ENCODE measurements at places on chromosomes 7 and 10.

DNA sequence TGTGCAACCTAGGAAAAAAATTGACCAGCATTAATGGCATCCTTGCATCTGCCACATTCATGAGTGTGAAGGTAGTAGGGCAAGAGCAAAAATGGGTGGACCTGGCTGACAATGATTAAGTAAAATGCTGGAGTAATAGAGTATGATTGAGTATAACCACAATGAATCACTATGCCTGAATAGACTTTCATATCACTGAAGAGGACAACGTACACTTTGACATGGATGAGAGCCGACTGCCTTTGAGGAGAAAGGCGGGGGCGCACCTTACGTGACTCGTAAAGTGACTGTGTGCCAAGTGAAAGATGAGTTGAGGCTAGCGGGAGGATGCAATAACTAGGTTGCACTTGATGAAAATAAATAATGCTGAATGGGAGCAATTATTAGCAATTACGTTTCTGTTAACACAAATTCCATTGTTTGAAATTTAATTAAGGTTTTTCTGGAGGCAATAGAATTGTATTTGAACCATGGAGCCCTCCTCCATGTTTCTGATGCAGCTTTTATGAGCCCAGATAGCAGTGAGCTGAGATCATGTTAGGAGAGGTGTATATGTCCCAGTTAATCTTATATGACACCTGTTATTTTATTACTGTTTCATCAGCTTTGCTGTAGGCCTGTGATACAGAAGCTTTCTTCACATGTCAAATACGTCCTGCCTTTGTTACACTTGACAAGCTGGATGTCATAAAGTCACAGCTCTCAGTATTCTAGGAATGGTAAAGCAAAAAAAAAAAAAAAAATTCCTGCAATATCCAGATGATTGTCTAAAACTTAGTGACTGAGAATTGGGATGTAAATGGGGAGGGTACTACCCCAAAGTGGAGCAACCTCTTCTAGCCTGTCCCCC lies 596.5 kb downstream of the NXPH1 start:
- DNase-seq, result no peak

GRCh38 chr10:45404087-45404769 lies 30.2 kb downstream of the ALOX5 start:
- DNase-seq, result no peak

GRCh38 chr7:139976838-139977656 lies 85.7 kb downstream of the PARP12 start:
- no peak for DNase-seq

DNA sequence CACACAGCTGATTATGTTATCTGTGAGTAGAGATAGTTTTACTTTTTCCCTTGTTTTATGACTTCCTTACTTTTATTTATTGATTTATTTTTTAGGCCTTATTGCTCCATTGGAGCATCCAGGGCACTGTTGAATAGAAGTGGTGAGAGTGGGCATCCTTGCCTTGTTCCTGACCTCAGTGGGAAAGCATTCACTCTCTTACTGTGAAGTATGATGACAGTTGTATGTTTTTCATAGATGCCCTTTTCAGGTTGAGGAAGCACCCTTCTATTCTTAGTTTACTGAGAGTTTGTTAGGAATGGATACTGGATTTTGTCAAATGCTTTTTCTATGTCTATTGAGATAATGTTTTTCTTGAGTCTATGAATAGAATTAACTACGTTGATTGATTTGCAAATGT lies 88.6 kb downstream of the XRCC2 start:
- no peak for DNase-seq

- no peak for DNase-seq
Measured at GRCh38 chr10:114064151-114065048, 20.7 kb downstream of the ADRB1 start.

GRCh38 chr10:51910596-51910995 lies 211.2 kb upstream of the CSTF2T start:
- DNase-seq, result no peak

DNA sequence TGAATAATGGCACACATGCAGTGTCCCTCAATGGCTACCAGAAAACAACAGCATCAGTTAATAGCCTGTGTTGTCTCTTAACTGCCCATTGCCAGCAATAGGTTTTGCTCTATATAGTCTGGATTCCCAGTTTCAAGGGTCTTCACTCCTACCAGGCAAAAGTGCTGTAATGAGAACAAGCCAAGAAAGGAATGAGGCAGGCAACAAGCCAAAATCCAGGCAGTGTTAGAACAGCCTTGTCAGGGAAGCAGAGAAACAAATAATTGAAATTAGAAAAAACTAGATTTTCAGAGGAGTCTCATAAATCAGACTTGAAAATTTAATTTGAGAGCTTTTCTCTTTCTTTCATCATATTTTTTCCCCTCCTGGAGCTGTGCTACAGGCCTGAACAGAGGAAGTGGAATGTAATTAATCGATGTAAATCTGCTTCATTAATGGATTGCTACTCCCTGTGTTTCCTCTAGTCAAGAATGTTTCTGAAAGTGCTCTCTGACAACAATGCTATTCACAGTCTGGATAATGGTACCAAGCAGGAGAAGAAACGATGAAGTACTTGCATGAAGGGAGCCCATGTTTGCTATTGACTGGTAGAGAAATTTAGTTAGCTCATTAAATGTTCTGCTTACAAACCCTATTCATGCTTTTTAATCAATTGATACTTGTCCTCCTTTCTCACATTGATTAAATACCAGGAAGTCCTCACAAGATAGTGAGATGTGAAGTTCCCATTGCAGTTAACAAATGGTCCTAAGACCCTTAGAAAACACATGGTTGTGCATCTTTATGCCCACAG lies 202.0 kb upstream of the LRRTM3 start:
- DNase-seq, result no peak

GRCh38 chr7:37109016-37109683 lies 339.5 kb downstream of the ELMO1 start:
- no peak for DNase-seq

- DNase-seq, result no peak
Measured at GRCh38 chr10:100805543-100806355, 60.4 kb downstream of the PAX2 start.

- no peak for DNase-seq
Measured at GRCh38 chr10:72335394-72336258, 19.1 kb downstream of the DNAJB12 start.

DNA sequence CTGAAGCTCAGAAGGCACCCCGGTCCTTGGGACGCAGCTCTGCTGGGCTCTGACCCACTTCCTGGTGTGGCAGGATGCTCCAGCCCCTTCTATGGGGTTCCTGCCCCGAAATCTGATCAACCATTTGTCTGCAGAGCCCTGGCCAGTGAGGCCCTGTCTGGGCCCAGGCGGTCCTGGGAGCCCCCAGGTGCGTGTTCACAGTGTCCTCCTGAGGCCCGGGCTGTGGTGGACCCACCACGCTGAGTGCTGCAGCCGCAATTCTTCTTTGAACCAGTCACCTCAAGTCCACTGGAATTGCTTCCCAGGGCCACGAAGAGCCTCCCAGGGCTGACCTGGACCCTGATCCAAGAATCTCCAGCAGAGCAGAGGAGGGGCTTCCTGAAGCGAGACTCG lies 19.1 kb downstream of the KNDC1 start:
- no peak for DNase-seq

DNA sequence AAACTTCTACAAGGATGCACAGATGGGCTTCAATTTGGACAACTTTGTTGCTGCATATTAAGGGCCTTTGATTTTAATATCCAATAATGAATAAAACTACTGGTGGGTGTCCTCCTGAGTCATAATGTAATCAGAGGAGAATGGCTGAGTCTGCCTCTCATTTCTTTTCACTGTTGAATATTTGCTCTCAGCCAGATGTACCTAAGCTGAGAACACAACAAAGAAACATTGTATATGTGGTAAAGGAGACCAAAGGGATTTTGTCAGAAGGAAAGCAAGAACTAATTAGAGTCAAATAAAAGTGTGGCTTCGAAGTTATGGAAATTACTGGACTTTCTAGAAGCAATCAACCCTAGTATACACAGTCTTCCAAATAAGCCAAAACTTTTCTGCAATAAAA lies 131.0 kb upstream of the BET1 start:
- no peak for DNase-seq

DNA sequence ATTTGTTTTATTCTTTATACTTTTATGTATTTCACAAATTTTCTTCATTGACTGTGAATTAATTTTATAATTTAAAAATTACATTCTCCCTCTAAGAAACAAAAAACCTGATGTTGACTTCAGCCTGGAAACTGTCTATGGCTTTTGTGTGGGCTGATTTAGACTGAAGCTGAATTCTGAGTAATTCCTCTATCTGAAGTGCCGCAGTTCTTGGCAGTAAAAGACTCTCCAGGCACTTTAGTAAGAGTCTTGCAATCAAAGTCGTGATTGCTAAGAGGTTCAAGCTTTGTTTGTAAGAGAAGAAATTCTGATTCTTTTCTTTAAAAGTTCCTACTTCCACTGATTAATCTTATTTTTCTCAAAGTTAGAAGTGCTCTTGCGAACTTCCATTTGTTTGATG lies 3.4 kb upstream of the CEP41 start:
- DNase-seq, result no peak

GRCh38 chr10:6840766-6841165 lies 260.7 kb upstream of the PRKCQ start:
- DNase-seq, result no peak

All from activated naive CD4-positive, alpha-beta T cell treated with anti-CD3 and anti-CD28 coated beads, Interleukin-2, amount 50 U/mL, for 16 hours (primary cell).